ENCODE measurements at places on chromosomes 3 and 15.

- H3K27ac ChIP-seq = no peak overlapping the region
- H3K4me3 ChIP-seq = no peak overlapping the region
- H3K27me3 ChIP-seq = no peaks in the 10 kb centered on the region
- H3K4me1 ChIP-seq = peaks cover 11% of the 10 kb centered on the region
- no peak for DNase-seq
Observed at GRCh38 chr15:77021803-77022381, 27.0 kb downstream of the PSTPIP1 start.

DNA sequence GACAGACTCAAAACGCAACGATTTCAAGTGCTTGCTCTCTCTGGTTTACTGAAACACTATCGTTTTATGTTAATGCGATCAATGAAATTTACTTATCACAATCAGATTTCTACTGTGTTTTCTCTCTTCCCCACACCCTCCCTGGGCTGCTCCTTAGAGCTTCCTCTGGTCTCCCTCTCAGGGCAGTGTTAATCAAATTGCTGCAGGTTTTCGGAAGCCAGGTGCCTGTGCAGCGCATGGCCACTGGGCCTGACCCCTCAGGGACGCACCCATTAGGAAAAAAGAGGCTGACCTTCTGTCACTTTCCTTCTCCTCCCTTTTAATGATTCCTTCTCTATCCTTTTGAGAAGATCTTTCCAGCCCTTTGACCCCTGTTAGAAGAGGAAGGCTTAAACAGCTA, 134.5 kb upstream of the ONECUT1 start:
- no peak overlapping the region for H3K4me3 ChIP-seq
- no peaks in the 10 kb centered on the region for H3K36me3 ChIP-seq
- no peaks in the 10 kb centered on the region for H3K4me1 ChIP-seq
- H3K27me3 ChIP-seq = peaks cover 3% of the 10 kb centered on the region

DNA sequence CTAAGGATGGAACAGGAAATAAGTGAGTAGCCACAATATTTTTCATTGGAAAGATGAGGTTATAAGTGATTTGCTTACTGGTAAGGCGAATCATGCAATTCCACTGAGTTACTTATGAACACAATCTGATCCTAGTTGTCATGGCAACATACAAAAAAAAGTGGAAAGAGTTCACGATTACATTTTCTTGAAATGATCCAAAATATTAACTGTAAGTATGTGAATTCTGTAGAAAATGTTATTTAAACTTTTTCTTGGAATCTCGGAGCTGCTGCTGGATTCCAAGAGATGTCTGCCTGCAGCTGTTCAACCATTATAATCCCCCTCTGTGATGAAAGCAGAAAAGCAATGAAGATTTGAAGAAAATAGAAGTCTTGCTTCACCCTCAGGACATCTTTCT, 120.5 kb downstream of the KBTBD8 start:
- H3K27me3 ChIP-seq = no peaks in the 10 kb centered on the region
- no peak overlapping the region for H3K4me3 ChIP-seq
- H3K27ac ChIP-seq = no peak overlapping the region

GRCh38 chr15:47188758-47189507, 528.4 kb upstream of the SEMA6D start:
- H3K27ac ChIP-seq = no peak overlapping the region
- no peak for DNase-seq
- peaks cover 27% of the 10 kb centered on the region for H3K27me3 ChIP-seq

DNA sequence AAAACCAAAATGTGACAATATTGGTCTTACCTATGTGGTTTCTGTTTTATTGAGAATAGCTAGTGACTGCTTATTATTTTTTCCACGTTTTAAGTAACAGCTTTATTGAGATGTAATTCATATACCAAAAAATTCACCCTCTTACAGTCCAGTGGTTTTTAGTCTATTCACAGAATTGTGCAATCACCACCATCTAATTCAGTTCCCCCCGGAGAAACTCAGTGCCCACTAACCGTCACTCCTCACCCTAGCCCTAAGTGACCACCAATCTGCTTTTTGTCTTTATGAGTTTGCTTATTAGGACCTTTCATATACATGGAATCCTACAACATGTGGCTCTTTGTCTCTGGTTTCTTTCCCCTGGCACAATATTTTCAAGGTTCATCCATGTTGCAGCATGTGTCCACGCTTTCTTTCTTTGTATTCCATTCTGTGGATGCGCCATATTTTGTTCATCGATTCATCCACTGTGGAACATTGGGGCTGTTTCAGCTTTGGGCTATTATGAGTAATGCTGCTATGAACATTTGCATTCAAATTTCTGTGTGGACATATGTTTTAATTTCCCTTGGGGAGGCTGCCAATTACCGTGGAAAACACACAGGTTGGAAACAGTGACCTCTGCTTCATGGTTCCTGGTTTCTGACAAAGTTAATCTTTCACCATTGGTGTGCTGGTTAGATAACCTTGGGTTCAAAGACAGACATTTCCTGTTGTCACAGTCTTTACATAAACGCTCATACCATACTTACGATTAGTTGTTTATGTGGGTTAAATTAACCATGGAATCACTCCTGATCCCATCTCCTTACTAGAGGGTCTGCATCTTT, 3.2 kb upstream of the BCL2L10 start:
- DNase-seq = no peak
- no peaks in the 10 kb centered on the region for H3K4me1 ChIP-seq
- no peak overlapping the region for H3K27ac ChIP-seq
- no peaks in the 10 kb centered on the region for H3K36me3 ChIP-seq
- H3K27me3 ChIP-seq = peaks cover 8% of the 10 kb centered on the region

DNA sequence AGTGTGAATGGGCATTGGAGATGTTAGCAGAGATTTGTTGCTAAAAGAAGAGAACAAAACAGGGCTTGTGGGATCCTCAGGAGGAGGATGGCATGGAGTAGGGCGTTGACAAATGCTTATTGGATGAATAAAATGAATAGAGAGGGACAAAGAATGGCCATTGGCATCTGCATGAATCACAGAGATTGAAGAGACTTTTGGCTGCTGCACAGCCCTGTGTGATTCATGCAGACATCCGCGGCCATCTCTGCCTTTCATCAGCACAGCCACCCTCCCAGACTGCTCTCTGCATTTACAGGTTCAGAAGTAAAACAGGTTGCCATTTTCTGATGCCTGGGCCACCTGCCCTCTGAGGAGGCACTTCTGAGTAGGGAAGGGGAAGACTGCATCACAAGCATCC, 397.9 kb downstream of the EPHB1 start:
- H3K27ac ChIP-seq = no peak overlapping the region
- no peaks in the 10 kb centered on the region for H3K36me3 ChIP-seq

- no peak for DNase-seq
- no peak overlapping the region for H3K4me3 ChIP-seq
- no peaks in the 10 kb centered on the region for H3K27me3 ChIP-seq
- H3K4me1 ChIP-seq = peaks cover 16% of the 10 kb centered on the region
Observed at GRCh38 chr3:59290358-59290757, 240.5 kb upstream of the CFAP20DC start.

DNA sequence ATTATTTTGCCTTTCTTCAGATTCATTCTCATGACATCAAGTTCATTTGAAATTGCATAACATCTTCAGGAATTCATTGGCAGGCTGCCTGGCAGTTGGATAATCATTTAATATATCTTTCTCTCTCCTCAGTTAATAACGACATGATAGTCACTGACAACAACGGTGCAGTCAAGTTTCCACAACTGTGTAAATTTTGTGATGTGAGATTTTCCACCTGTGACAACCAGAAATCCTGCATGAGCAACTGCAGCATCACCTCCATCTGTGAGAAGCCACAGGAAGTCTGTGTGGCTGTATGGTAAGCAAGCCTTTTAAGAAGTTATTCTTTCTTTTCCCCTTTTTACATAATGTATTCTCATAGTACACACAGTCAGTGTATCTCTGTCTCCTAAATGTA, 38.2 kb downstream of the TGFBR2 start:
- peaks cover 49% of the 10 kb centered on the region for H3K36me3 ChIP-seq
- H3K4me3 ChIP-seq = no peak overlapping the region
- H3K4me1 ChIP-seq = no peaks in the 10 kb centered on the region
- no peak overlapping the region for H3K27ac ChIP-seq
- no peaks in the 10 kb centered on the region for H3K27me3 ChIP-seq
- DNase-seq = no peak

- H3K4me1 ChIP-seq = no peaks in the 10 kb centered on the region
- H3K27me3 ChIP-seq = no peaks in the 10 kb centered on the region
- no peak for DNase-seq
Observed at GRCh38 chr3:64634417-64634816, 53.4 kb downstream of the ADAMTS9 start.
